Thoracic aorta endothelial cell (primary cell): ENCODE measurements at places on chromosomes 11 and 22. TPM values are rescaled to one million over a fixed set of nuclear protein-coding genes. Genes with fewer than 3 reads are reported as not detected.

MYRF gene
- total RNA-seq, result 0.66 and 1.4 TPM in 2 replicates

BACE1 gene
- 14.2 and 17.5 TPM in 2 replicates for total RNA-seq

KDELR3 gene
- 46.8 and 60.1 TPM in 2 replicates for total RNA-seq

SCGB1C1 gene
- not detected in 2 replicates for total RNA-seq

KLHL35 gene
- 1.0 and 2.1 TPM in 2 replicates for total RNA-seq

SYT13 gene
- not detected in 2 replicates for total RNA-seq

RASSF10 gene
- under 0.01 and 0.22 TPM in 2 replicates for total RNA-seq

LMNTD2 gene
- total RNA-seq, result 0.53 and 0.57 TPM in 2 replicates

SLC7A4 gene
- not detected in 2 replicates for total RNA-seq

EMID1 gene
- total RNA-seq, result not detected in 2 replicates

ASCL2 gene
- not detected in 2 replicates for total RNA-seq

ACTN3 gene
- total RNA-seq, result under 0.01 TPM in 1 of 2 replicates, not detected in the other

CYB5R2 gene
- total RNA-seq, result 1.1 and 6.3 TPM in 2 replicates

TMEM86A gene
- total RNA-seq, result 0.79 and 1.2 TPM in 2 replicates
